ENCODE measurements at places on chromosomes 4 and X.
A peak's percentile ranks its signal among the peaks of the same experiment; 100 is the strongest.

GRCh38 chr4:77921701-77922100 is 59.1 kb downstream of the MRPL1 start:
- peak; percentile 91 for DNase-seq

- DNase-seq: no peak
These were observed 211.6 kb downstream of the DCLK2 start for GRCh38 chr4:150289881-150290280.

DNA sequence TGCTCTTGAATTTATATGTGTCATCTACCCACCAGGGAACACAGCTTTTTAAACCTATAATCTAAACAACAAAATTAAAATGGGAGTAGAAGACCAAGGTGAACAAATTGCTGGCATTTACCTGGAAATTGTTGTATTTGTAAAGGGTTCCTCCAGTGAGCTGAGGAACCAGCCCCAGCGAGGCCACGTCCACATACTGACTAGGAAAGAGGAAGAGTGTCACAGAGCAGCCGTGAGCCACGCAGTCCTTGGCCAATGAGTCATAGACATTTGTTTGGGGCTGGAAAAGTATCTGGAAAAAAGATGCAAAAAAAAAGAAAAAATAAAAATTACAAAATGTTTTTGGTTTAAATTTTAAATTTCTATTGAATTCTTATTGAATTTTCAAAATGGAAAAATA is 58.7 kb downstream of the METTL14 start:
- DNase-seq: no peak

DNA sequence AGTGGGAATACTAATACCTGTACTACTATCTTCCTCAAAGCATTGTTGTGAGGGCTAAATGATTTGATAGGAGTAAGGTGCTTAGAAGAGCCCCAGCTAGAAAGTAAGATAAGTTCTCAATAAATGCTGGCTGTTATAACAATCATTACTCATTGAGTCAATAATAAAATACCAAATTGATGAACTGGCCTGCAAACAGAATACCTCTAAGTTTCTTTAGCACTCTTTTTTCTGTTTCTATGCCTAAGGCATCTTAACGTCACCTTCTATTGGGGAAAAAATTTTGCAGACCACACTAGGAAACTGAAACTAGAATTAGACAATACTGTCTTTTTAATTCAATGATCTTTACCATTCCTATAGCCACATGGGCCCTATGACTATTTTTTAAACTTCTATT is 1.2 kb downstream of the CLTRN start:
- DNase-seq: no peak

GRCh38 chr4:173254646-173255045 is 79.5 kb downstream of the HMGB2 start:
- DNase-seq: no peak

DNA sequence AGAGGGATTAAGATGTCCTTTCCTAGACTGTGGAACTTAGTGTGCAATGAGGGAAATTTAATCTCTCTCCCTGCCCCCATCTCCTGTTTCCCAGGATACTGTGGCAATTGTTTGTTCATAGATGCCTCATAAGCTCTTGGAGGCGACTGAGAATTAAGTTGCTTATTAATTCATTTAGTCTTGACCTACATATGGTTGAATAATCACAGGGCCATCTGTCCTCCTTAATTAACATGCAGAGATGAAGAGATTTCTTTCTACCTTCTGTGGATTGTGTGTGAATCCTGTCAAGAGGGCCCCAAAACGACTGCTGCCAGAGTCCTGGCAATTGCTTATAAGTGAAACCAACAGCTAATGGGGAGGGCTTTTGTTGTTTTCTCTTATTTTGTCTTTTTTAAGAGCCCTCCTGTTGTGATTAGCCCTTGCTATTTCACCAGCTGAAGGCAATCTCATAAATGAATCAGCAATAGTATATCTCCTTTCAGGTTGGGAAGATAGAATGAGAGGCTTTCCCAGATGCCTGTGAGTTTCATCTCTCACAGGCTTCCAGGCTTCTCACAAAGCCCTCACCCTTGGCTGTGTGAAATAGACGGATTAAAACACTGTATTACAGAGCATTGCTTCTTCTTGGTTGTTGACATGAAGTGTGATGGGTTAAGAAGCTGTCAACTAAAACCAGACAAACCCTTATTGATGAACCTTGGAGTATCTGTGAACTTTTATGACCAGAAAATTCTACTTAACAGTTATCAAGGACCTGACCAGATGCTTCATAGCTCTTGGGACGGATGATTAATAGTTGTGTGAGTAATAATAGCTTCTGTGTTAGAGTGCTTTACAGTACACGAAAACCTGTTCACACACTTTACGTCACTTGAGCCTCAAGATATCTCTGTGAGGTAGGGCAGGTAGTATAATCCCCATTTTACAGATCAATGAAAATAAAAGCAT is 58.5 kb downstream of the PGRMC2 start:
- DNase-seq: no peak

DNA sequence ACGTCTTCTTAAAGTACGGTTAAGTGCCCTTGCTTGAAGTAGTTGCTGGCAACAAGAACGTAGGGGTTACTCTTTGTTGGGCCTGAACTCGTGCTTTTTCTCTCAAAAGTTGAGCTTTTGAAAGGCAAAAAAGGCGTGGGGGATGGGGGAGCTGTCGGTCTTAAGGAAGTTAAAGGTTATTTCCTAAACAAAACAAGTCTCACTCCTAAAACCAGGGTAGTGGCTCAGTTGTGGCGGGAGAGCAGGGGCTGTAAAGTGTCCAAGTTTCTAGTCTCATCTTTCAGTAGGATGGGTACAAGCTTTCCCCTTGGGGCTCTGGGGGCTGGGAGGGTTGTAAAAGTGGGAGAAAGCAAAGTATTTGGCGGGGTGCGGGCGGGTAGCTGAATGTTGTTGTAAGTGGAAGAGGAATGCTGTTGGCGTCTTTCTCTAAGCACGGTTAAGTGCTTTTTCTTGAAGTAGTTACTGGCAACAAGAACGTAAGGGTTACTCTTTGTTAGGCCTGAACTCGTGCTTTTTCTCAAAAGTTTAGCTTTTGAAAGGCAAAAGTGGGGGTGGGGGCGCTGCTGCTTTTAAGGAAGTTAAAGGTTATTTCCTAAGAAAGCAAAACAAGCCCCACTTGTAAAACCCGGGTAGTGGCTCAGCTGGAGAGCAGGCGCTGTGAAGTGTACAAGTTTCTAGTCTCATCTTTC is 904 bp upstream of the WDR1 start:
- no peak for DNase-seq

Measured in LNCaP clone FGC (cell line).